Lower leg skin (tissue), 4 donors: ENCODE measurements at places on chromosomes 7 and 10.
A peak's percentile ranks its signal among the peaks of the same experiment; 100 is the strongest.

GRCh38 chr10:24349379-24350001, 140.6 kb downstream of the KIAA1217 start:
- no peak for DNase-seq

GRCh38 chr7:66315192-66315591, 110.1 kb downstream of the TPST1 start:
- no peak for DNase-seq

DNA sequence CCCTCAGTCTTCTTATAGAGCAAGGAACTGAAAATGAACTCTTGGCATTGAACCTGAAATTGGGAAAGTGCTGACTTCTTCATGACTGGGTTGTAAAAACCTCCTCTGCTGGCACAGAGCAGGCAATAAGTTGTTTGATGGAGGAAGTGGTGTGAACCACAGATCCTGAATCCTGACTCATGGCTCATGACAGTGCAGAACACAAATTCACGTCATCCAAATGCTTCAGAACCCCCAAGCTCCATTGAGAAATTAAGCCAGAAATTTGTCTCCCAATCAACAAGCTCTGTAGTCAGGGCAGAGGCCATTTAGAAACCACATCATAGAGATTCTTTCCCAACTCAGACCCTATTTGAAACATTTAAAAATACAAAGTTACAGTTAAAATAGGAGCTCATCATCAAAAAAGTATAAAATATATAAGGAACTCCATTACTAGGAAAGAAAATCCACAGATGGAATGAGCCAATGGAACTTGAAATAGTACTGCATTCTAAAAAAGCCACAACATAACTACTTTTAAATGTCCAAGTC, 10.3 kb upstream of the STK17A start:
- DNase-seq, result no peak

GRCh38 chr10:75103881-75104686, 7.4 kb upstream of the SAMD8 start:
- DNase-seq, result no peak

DNA sequence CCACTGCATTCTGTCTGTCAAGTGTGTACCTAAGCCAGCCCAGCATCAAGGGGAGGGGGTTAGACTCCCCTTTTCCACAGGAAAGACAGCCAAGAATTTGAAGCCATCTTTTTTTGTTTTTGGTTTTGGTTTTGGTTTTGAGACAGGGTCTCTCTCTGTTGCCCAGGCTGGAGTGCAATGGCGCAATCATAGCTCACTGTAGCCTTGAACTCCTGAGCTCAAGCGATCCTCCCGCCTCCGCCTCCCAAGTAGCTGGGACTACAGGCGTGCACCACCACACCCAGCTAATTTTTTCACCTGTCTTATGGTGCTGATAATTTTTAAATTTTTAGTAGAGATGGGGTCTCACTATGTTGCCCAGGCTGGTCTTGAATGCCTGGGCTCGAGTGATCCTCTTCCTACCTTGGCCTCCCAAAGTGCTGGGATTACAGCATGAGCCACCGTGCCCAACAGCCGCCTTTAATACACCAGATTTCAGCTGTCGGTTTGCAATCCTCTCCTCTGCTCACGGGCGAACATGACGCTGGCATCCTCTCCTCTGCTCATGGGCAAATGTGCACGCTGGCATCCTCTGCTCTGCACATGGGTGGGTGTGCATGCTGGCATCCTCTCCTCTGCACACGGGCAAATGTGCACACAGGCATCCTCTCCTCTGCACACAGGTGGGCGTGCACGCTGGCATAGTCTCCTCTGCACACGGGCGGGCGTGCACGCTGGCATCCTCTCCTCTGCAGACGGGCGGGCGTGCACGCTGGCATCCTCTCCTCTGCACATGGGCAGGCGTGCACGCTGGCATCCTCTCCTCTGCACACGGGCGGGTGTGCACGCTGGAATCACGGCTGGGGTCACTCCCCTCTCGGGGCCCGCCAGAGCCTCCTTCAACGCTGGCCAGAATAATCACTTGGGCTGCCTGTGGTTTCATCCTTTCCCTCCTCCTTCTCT, 56.0 kb upstream of the PDGFA start:
- DNase-seq, result no peak

DNA sequence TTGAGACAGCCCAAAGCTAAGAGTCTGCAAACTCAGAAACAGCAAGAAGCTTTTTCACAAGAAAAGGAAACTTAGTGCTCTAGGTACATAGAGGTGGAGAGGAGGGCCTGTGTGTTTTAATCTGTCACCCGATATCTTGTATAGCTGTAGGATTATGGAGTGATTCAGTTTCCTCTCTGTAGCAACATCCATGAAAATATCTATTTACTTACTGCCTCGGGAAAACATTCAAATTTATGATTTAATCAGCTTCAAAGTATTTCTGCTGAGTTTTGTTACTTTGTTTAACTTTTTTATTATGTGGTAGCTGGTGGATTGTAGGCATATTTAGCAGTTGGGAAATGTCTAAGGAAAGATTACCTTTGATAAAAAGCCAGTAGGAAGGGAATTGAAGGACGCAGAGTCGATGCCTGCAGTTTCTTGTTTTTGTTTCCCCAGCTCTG, 292.0 kb downstream of the CCDC3 start:
- DNase-seq, result no peak

- DNase-seq, result no peak
Measured at GRCh38 chr7:87253589-87254087, 34.1 kb upstream of the TMEM243 start.

DNA sequence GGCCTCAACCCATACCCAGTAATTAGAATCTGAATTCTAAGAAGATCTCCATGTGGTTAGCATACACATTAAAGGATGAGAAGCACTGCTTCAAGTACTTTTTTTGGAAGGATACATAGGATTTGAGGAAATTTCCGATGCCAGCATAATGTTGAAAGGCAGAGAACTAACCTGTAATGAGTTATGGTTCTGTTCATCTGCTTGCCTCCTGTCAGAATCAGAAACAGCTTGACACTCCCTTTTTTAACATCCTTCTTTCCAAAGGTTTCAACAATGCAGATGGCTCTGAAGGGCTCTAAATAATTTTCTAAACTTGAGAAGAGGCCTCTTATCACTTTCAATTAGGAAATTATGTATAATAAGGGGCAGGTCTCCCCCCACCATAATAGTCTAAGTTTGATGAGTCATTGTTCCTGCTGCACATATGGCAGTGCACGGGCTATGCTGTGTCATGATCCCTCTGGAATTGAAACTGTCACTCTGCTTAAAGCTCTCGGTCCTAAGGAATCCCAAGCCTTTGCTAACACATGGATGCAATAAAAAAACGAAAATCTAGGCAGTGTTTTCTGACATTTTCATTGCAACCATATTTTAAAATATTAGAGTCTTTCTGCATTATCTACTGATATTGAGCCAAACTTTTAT, 291.2 kb upstream of the FZD1 start:
- no peak for DNase-seq

DNA sequence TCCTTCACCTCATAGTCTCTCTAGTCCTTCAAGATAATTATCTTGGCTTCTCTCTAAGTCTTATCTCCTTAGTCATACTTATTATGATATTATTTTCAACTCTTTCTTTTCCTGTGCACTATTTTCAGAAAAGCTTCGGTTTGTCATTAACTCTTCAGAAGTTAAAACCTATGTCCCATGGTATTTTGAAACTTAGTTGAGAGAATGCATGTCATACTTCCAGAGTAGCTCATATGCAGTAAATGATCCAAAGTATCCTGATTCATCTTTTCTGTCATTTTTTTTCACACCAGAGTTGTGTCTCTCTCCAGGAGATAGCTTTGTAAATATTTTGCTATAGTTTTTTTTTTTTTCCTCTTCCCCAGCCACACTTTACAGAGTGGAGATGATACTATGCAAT, 1008.6 kb downstream of the NRG3 start:
- DNase-seq, result no peak

- peak; percentile 36 for DNase-seq
Measured at GRCh38 chr10:96017191-96017687, 26.1 kb upstream of the CCNJ start.

GRCh38 chr7:98224701-98225181, 13.5 kb downstream of the BHLHA15 start:
- no peak for DNase-seq

GRCh38 chr7:137882806-137883205, 36.0 kb upstream of the DGKI start:
- no peak for DNase-seq

- DNase-seq, result no peak
Measured at GRCh38 chr7:91424371-91424770, 160.1 kb downstream of the FZD1 start.

GRCh38 chr10:12271210-12271540, 75.2 kb downstream of the CDC123 start:
- no peak for DNase-seq

- DNase-seq, result no peak
Measured at GRCh38 chr10:21090609-21091082, 193.5 kb upstream of the NEBL start.

- no peak for DNase-seq
Measured at GRCh38 chr7:3607847-3608246, 306.8 kb downstream of the SDK1 start.

DNA sequence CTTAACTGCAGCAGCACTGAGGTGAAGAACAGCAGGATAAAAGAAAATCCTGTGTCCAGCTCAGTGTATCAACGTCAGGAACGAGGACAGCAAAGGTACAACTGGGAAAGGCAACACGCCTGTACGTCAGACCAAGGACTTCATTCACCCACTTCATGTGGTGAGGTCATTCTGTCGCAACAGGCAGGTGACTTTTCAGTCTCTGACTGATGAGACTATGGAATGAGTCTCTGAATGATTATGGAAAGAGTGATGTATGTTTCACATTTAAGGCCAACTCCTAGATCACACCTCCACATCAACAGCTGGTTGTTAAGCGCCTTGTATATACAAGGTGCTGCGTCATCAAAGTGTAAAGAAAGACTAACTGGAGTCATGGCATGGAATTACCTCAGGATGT, 297.6 kb upstream of the SP8 start:
- DNase-seq, result no peak

- no peak for DNase-seq
Measured at GRCh38 chr10:108848046-108848445, 1075.3 kb downstream of the XPNPEP1 start.

- DNase-seq, result no peak
Measured at GRCh38 chr7:132739271-132739955, 163.1 kb upstream of the PLXNA4 start.

DNA sequence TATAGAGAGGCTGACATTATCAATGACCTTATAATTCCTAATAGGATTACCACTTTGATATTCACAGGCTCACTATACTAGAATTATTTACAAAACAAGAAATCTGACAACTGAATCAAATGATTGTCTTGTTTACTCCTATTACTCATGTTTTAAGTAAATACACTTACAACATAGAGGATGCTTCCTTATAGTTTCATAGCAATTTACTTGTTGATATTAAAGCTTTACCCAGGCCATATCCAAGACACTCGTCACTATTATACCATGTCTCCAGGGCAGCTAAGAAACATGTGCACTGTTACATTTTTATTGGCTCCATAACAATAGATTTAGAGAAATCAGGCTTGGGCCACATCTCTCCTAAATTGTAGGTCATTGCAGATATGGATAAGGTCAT, 276.9 kb downstream of the HGF start:
- no peak for DNase-seq

GRCh38 chr7:43041105-43041504, 71.3 kb upstream of the HECW1 start:
- no peak for DNase-seq

DNA sequence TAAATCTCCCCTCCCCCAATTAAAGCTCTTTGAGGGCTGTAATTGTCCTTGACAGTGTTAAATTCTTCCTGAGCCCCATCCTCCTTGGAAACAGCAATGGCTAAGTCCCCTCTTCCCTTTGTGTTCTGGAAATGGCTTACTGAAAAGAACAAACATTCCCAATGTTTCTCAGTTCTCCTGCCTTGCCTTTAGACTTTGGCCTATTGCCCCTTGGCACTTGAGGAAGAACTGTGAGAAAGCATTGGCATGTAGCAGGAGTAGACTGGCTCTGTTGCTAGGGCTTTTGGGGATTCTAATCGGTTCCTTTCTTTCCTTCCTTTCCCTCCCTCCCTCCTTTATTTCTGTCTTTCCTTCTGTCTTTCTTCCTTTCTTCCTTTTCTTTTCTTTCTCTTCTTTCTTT, 463.3 kb upstream of the PODXL start:
- no peak for DNase-seq

GRCh38 chr7:33422825-33423645, 293.7 kb downstream of the BBS9 start:
- no peak for DNase-seq

GRCh38 chr10:20988357-20988983, 91.4 kb upstream of the NEBL start:
- DNase-seq, result no peak
